Smooth muscle cell of the pulmonary artery (primary cell): ENCODE measurements at places on chromosomes 3 and 15. TPM values are rescaled to one million over a fixed set of nuclear protein-coding genes. Genes with fewer than 3 reads are reported as not detected.

The ADGRG7 gene
- 0.07 TPM in 1 of 2 replicates, not detected in the other for total RNA-seq

The WDR72 gene
- not detected in 2 replicates for total RNA-seq

The CIB1 gene
- 30.1 and 40.8 TPM in 2 replicates for total RNA-seq

The UCN2 gene
- 0.98 and 1.4 TPM in 2 replicates for total RNA-seq

The OR5K2 gene
- total RNA-seq = not detected in 2 replicates

The TOP2B gene
- 61.8 and 81.7 TPM in 2 replicates for total RNA-seq

The CAMKV gene
- total RNA-seq = not detected in 2 replicates

The VGLL3 gene
- total RNA-seq = 17.9 and 93.0 TPM in 2 replicates

The PLSCR1 gene
- total RNA-seq = 25.6 and 26.6 TPM in 2 replicates

The GATM gene
- total RNA-seq = 0.20 TPM in 2 replicates
